ENCODE measurements at places on chromosomes 2 and 18.

- DNase-seq: no peak
Measured at GRCh38 chr2:38933653-38934052, 44.0 kb downstream of the ARHGEF33 start.

DNA sequence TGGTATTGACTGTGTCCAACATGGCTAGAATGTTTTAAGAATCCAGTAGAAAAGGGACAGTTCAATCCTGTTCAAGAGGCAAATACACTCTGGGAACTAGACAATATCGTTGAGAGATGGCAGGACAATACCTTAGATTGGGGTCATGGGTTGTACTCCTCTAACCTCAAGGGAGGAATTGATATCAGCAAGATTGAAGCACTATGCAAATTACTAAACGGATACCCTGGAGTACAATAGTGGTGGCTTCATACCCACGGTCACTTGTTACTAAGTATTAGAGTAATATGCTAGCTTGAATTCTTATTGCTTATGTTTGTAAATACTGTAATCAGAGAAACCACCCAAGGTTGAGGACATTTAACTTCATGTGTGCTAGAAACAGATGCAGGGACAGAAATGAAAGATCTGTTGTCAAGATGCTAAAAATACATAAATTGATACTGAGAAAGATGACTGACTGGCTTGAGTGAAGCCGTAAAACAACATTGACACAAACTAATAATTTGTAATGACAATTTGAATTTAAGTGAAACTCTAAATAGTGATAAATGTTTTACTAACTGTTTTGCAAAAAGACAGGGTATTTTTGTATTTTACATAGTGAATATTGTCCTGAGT is 73.3 kb downstream of the KCNJ3 start:
- DNase-seq: no peak

GRCh38 chr2:160252278-160252887 is 52.3 kb upstream of the ITGB6 start:
- peak; percentile 64 for DNase-seq

DNA sequence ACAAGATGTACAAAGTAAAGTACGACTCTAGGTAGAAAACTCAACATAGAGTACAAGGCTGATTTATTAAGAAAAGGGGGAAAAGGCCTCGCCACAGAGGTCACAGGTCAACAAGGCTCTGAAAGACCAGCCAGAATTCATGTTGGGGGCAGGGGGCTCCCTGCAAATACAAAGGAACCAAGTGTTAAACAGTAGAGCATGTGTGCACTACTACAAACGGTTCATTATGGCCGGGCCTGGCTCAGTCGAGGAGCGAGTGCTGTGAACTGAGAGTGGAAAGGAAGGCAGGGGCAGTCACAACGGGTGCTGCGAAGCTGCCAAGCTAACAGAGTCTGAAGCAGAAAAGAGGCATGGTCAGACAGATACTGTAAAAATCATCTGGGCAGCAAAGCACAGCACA is 77.1 kb downstream of the MBOAT2 start:
- DNase-seq: no peak

- no peak for DNase-seq
Measured at GRCh38 chr18:71238974-71239624, 950.3 kb downstream of the SOCS6 start.

DNA sequence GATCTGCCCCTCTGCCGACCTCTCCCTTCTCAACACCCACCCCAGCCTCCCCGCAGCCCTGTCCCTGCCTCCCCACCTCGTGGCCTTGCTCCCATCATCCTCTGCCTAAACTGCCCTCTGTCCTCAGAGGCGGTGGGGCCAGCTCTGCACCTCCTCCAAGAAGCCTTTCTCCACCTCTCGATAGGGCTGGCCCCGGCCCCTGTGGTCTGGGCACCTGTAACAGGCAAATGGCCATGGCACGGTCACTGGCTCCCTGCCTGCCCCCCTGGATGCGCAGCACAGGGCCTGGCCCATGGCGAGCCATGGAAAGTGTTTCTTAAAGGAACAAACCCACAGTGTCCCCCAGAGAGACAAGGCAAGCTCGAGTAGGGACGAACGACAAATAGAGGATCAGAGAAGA is 42.0 kb downstream of the MYO7B start:
- no peak for DNase-seq

DNA sequence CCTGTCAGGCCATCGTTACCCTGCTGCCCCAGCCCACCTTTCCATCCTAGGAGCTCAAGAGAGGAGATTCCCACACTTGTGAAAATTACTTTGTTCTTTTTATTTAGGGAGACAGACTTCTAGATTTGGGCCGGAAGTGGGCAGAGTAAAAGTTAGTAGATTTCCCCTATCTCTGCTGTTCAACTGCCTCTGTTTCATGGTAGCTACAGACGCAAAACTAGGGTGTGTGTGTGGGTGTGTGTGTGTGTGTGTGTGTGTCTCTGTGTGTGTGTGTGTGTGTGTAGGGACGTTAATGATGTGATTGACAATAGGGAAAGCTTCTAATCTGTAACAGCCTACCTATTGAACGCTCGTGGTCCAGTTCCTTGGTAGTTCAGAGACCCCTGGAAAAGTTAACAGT is 438 bp downstream of the PSMA8 start:
- no peak for DNase-seq

DNA sequence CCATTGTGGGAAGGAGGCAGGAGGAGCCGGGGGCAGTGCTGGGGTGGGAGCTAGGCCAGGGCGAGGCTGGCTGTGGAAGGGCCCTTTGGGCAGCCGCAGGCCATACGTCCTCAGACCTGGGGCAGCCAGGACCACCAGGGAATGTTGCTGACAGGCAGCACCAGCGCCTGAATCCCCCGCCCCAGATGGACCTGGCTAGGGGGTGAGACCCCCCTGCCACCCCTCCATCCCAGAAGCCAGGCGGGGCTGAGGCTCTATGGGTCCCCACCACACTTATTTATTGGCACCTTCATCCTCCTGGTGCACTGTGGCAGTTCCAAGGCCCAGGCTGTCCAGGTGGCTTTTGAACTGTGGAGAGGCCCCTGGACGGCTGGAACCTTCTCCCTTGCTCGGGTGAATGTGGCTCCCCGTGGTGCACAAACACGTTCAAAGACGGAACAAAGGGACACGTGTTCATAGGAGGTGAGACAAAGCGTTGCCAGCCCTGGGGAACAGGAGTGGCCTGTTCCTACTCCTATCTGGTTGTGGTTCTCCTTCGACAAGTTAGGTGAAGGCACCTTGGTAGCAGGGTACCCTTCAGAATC is 35.1 kb downstream of the RAMP1 start:
- no peak for DNase-seq

GRCh38 chr2:105876191-105876590 is 131.5 kb downstream of the NCK2 start:
- no peak for DNase-seq

DNA sequence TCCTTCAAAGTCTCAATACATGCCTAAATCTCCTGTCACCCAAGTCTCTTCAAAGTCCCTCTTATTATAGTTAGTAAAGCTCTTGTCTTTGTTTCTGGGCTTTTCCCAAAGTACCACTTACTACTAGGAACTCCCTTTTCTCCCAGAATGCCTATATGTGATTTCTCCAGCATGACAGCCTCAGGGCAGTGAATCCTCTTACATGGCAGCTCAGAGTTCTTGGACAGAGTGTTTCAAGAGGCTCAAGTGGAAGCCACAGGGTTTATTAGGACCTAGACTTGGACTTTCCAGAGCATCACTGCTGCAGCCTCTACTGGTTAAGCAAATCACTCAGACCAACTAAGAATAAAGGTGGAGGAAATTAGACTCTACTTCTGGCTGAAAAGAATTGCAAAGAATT is 98.9 kb downstream of the CSRNP3 start:
- DNase-seq: no peak

GRCh38 chr2:176079285-176079830 is 4.4 kb downstream of the EVX2 start:
- no peak for DNase-seq

Measured in hematopoietic multipotent progenitor cell treated with erythropoietin and hydrocortisone succinate and interleukin-3 and kit ligand, for 4 days (in vitro differentiated cells).